Spleen (tissue), 13 donors: ENCODE measurements at places on chromosomes 7 and 10. TPM values are rescaled to one million over a fixed set of nuclear protein-coding genes. Genes with fewer than 3 reads are reported as not detected.

DNA sequence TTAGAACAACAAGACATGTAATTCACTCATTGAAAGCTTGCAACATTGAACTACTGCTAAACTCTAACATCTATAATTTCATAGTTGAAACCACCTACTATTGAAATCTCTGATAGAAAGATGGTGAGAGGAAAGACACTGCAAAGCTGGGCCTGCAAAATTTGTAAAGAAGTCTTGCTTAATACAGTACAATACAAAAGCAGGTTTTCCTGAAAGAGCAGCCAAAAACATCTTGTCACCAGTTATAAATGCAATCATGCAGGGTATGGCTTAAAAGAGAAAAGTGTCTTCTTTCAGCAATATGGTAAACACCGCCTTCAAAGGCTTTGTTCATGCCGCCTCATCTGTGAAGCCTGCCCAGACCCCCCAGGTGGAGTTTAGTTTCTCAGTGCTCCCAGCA is 109.2 kb downstream of the ANK3 start:
- DNase-seq, result no peak

DNA sequence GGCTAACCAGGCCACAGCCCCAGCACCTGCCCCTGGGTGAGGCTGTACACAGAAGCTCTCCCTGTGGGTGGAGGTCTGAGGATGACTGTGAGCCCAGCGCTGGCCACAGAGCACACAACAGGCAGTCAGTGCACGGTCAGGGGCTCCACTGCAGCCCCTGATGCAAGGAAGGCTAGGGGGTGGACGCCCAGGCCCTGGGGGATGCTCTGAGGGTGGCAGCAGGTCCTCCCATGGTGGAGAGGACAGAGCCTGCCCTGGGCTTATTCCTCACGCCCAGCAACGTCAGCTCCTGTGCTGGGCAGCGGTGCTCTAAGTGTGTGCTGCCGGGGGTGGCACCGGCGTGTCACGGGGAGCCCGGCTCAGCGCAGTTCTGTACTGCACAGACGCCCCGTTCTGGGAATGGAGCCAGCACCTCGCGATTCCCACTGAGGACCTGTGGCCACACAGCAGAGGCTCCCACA is 223.2 kb downstream of the MAD1L1 start:
- peak; percentile 74 for DNase-seq

DNA sequence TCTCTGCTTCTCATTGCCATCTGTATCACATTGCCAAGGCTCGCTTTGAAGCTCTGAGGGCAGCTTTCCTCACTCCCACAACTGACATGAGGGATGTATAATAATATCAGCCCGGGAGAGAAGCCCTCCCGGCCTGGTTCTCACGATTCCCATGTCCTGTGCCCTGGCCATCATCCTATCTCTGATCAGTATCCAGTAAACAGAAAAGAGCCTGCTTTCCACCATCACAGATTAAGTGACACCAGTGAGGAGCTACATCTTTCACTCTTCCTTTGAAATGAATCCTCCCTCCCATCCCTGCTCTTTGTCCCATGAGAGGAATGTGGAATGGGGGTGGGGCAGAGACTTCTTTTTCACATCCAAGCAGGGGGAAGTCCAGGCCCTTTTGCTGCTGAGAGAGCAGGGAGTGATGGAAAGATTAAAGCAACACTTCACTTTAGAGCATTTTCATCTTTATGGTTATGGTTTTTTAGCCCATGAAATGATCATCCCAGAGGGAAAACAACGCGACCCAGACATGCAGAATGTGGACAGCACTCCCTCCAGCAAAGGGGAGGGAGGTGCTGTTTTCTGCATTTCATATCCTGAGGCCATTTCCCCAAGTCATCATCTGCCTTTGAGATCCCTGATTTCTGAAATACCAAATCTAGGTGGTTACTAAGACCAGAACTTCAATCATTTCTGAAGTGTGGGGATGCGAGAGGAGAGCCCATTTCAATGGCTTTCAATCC is 84.6 kb upstream of the LYZL1 start:
- DNase-seq, result no peak

RNF32 gene
- polyA plus RNA-seq, result 0.96 TPM

- DNase-seq, result no peak
These were observed 19.9 kb downstream of the SLC35G1 start for GRCh38 chr10:93913706-93914105.
